ENCODE measurements at places on chromosomes 2 and 18.

- no peak for DNase-seq
These were observed 47.1 kb upstream of the ADAM23 start for GRCh38 chr2:206396211-206396610.

DNA sequence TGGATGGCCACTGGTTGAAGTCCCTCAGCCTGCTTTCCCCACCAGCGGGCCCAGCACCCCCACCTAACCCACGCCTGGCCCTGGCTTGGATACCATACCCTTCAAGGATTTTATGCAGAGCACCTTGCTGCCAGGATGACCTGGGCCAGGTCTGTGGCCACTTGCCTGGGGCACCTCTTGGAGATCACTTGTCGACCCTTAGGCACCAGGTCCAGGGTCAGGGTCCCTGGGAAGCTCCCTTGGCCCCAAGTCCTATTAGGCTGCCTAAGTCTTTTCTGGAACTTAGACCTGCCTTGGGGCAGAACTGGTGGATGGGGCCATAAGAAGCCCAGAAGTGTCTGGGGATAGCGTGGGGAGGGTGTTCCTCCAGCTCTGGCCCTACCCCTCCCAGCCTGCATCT lies 39.1 kb downstream of the FOSL2 start:
- DNase-seq: no peak

GRCh38 chr2:219551441-219552381 lies 7.9 kb downstream of the TMEM198 start:
- DNase-seq: no peak

DNA sequence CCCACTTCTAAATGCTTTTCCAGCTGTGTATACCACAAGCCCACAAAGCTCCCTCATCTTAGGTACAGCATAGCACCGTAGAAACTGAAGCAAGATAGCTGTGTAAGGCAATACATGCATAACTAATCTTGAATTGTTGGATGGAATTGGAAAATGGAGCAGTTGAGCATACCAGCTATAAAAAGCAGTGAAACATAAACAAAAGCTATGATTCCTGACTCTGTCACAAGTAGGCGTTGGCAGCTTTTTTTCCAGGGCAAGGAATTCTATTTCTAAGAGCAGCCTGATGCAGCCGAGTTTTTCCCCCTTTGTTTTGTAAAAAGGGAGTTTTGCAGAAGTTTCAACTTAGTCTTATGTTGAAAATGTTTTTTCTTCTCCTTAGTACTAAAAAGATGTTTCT lies 32.4 kb downstream of the MOGAT1 start:
- DNase-seq: no peak

DNA sequence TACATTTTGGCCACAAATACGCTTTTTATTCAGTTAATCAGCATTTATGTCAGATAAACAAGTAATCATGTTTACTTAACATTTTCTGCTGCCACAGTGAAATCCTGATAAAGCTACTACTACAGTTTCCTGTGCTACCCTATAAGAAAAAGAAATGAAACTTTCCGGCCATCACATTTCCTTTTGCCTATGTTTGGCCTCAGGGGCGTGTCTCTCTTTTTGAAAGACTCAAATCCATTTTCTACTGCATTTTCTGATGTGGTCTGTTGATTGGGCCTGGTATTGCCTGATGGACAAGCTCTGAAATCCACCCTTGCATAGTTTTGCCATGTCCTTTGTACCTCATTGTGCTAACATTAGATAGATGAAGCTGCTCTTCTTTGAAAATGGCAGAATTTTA lies 152.6 kb downstream of the AGPS start:
- no peak for DNase-seq

DNA sequence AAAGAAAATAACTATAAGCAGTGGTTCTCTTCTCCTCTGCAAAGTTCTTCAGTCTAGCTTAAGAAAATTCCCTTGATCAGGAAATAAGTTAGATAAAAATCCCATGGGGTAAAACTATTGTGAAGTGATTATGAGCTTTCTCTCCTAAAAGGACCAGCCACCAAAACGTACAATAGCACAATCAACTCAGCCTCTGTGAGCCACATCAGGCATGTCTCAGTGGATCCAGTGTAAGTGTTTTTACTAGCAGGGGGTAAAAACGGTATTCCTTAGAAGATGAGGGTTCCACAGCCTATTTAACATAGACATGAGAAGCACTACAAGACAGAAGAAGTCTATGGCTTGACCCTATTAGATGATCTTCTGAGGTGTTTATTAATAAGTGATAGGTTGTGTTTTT lies 503.2 kb downstream of the PIK3C3 start:
- DNase-seq: no peak

DNA sequence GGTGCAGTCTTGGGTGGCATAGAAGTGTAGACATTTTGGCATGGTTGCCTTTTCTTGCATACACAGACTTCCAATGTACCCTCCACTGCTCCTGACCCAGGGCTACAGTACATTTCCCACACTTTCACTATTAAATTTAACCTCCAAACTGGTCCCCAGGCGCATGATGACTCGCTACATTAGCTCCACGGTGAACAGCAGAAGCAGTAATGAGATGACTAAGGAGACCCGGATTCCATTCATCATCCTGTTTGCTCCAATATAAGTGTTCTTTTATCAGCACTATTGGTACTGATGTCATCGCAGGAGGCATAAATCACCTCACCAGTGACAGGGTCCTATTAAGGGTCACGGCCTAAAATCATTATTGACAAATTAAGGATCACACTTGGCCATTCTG lies 316.5 kb downstream of the EN1 start:
- DNase-seq: no peak

DNA sequence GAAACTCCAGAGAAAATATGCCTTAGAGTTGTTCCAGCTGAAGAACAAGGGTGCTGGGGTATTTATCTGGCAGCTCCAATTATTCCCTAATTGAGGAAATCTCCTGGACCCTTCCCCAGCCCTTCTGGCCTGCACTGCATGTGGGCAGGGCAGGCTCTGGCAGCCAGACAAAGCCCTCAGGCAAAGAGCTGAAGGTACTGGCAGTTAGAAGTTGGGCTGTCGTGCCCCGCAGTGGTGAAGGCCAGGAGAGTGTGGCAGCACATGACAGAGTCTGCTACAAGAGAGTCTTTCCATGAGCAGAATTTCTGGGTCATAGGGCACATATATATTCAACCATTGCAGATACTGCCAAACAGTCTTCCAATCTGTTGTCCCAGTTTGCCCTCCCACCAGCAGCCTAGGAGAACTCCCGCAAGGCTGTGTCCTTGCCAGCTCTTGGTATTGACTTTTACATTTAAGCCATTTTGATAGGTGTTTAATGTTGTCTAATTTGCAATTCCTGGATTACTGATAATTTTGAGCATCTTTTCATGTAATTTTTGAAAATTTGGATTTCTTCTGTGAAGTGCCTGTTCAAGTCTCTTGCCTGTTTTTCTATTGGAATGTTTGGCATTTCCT lies 26.6 kb downstream of the ONECUT2 start:
- DNase-seq: no peak

DNA sequence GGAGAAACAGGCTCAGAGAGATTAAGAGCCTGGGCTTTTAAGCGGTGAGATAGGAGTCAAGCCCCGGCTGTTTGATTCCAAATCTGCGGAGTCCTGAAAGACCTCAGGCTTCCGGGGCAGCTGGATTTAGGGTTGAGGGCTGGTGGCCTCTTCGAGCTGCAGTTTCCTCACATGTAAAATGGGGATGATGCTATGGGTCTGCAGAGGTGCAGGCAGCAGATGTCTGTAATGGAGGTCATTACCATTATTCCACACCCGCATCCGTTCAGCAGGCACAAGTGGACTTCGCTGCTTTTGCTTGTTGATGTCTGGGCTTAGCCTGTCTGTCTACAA lies 175.6 kb upstream of the HS6ST1 start:
- no peak for DNase-seq

DNA sequence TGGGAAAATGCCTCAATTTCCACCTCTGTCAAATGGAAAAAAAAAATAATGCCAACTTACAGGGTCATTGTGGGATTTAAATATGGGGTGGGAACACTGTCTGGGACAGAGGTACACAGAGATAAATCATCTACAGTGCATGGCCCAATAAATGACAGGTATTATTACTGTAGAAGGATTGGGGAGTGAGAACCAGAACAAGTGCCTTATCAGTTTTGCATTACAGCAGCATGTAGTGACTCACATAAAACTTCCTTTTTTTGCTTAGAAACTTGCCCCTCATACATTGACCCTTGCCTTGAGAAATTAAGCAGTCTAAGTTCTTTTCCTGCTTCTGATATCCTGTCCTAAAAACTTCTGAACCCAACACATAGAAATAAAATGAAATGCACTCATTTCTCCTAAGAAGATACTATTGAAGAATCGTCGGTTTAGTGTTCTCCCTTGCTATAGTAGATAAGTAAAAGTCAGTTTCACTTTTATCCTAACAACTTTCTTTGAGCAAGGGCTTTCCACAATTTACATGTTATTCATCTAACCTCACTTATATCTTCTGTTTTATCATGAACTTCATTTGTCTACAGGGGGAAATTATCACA lies 121.0 kb upstream of the HAAO start:
- DNase-seq: no peak

- DNase-seq: no peak
These were observed 147.1 kb upstream of the SH3BP4 start for GRCh38 chr2:234804704-234805103.

DNA sequence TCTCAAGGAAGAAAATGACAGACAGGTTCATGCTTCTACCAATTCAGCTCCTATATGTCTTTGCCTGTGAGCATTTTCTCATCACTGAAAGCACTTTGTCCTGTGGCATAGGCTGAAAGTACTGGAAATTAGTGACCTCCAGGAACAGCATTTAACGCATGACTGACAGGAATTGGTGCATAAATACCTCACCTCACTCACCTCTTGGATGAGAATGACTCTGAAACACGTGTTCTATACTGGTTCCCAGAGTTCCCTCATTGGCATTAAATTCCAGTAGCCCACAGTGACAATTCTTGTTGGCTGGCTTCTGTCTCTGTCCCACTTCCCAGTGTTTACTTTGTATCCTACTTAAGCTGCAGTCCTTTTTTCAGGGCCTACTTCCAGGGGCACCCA lies 83.4 kb upstream of the MAPRE2 start:
- no peak for DNase-seq

GRCh38 chr2:104433657-104434056 lies 420.3 kb upstream of the POU3F3 start:
- no peak for DNase-seq

- DNase-seq: no peak
These were observed 405 bp downstream of the PPP3R1 start for GRCh38 chr2:68251855-68252399.

- DNase-seq: no peak
These were observed 725.2 kb downstream of the CPS1 start for GRCh38 chr2:211281430-211282073.

GRCh38 chr18:23336101-23336500 lies 117.0 kb upstream of the RIOK3 start:
- no peak for DNase-seq

GRCh38 chr2:69973335-69973735 lies 11.9 kb upstream of the ASPRV1 start:
- no peak for DNase-seq

DNA sequence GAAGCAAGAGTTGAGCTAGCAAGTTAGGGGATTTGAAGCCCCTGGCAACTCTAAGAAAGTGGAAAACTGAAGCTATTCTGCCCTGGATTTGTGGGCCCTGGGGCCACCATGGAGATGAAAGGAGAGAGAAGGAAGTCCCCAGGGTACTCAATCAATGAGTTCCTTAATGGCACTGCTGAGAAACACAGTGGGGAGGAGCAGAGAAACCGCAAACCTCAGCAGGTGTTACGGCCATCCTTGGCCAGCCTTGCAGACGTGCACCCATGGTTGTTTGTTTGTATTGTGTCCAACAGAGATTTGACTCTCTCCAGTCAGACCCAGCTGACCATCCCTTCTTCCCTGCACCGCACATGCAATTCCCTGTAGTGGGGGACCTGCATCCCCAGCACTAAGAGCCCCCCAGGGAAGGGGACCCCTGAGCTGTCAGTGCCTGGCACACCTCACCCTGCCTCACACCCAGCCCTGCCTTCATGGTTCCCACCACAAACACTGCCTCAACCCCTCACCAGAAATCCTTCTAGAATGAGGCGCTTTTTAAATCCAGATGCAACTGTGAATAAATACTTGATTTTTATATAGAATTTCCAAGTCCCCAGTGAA lies 255.3 kb downstream of the SH3BP4 start:
- DNase-seq: no peak

DNA sequence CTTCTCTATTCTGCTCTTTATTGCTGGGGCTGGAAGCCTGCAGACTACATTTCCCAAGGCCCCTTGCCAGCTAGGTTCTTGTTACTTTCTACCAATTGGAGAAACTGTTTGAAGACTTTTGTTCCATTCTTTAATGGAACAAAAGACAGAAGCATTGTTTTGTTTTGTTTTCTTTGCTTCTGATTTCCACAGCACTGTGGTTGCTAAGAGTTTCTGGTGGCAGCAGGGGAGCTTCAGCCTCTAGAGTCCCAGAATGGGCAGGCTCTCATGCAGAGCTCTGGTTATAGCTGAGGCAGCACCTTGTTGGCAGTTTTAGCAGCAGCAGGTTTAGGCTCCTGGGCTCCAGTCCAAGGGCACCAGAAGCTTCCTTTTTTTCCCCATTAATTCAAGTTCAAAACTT lies 234.3 kb downstream of the ETAA1 start:
- DNase-seq: no peak

DNA sequence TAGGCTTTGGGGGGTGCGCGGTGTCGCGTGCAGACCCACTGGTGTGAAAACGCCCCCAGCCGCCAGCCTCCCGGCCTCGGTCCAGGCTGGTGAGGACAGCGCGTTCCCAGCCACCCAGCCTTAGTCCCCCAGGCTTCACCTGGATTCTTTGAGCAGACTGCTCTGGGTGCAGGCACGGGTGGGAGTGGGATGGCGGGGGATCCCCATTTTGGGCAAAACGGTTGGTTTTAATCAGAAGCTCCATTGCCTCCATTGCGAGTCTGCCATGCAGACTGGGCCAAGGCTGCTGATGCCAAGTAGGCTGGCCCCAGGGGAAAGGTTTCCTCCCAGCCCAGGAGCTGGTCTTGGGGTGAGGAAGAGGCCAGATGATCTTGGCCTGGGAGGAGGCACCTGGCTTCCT lies 445 bp downstream of the MLPH start:
- DNase-seq: no peak

DNA sequence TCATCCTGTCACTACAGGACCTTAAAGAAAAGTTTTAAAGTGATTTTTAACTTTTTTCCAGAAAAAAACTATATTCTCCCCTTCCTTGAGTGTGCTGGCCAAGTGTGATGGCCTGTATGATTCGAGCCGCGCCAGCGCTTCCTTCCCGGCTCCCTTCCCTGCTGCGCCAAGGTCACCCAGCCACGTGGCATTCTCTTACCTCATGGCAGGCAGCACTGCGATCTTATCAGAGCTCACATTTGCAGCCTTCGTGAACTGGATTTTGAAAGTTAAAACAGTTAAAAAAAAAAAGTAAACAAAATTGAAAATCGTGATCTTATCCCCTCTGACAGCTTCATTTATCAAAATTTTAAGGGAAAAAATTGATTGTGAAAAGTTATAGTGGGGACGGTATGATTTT lies 279.8 kb downstream of the PTGR3 start:
- DNase-seq: no peak

- no peak for DNase-seq
These were observed 24.5 kb downstream of the CYP27A1 start for GRCh38 chr2:218806346-218806978.
